ENCODE measurements at places on chromosomes 16 and 17. TPM values are rescaled to one million over a fixed set of nuclear protein-coding genes. Genes with fewer than 3 reads are reported as not detected.

TOP2A gene
- 65.8 TPM for total RNA-seq

- H3K4me3 ChIP-seq = no peak overlapping the region
- H3K27me3 ChIP-seq = peaks cover 3% of the 10 kb centered on the region
- no peak for DNase-seq
Measured at GRCh38 chr17:78624324-78625151, 47.3 kb upstream of the DNAH17 start.

DNA sequence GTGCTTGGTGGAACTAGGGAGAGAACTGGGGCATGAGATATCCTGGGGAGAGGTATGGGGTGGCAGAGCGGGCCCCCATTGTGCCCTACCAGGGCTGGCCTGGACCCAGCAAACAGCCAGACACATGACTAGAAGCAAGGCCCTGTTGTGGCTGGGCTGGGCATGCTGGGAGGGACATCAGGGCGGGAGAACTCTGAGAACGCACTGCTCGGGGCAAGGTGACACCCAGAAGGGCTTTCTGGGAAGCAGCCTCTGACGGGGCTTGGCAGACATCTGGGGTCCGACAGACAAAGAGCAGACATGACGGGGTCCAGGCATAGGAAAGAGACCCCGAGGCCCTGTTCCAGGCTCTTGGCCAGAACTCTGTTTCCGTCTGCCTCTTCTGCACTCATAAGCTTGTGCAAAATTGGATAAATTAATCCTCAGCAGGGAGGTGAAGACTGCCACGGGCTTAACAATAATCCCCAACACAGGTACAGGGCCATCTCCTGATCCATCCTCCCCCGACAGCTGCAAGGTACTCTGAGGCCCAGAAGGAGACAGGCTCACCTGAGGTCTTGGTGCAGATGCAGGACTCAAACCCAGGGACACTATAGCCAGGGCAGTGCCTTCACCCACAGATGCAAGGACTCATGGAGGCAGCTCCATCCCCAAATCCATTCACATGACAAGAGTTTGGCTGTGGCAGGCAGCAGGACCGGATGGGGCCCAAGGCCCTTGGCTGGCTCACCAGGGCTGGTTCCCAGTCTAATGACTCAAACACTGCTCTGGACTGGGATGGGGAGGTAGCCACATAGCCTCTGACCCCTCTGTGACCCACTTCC, 5.4 kb downstream of the SREBF1 start:
- no peak for DNase-seq
- H3K36me3 ChIP-seq = peaks cover 3% of the 10 kb centered on the region
- no peaks in the 10 kb centered on the region for H3K27me3 ChIP-seq
- H3K27ac ChIP-seq = peak overlapping the region; percentile 91

GRCh38 chr16:68627951-68628425, 17.1 kb upstream of the CDH3 start:
- no peaks in the 10 kb centered on the region for H3K36me3 ChIP-seq
- no peak for DNase-seq
- H3K4me1 ChIP-seq = peaks cover 4% of the 10 kb centered on the region
- H3K4me3 ChIP-seq = no peak overlapping the region
- H3K27ac ChIP-seq = no peak overlapping the region
- peaks cover 3% of the 10 kb centered on the region for H3K27me3 ChIP-seq

- peaks cover 11% of the 10 kb centered on the region for H3K27me3 ChIP-seq
- H3K4me3 ChIP-seq = peak overlapping the region; percentile 86
- peaks cover 23% of the 10 kb centered on the region for H3K36me3 ChIP-seq
- DNase-seq = no peak
- H3K27ac ChIP-seq = peak overlapping the region; percentile 86
- H3K4me1 ChIP-seq = peaks cover 25% of the 10 kb centered on the region
Measured at GRCh38 chr16:31875112-31875803, 1.7 kb downstream of the ZNF267 start.

- H3K27me3 ChIP-seq = no peaks in the 10 kb centered on the region
- H3K36me3 ChIP-seq = no peaks in the 10 kb centered on the region
- no peak overlapping the region for H3K27ac ChIP-seq
- H3K4me3 ChIP-seq = no peak overlapping the region
- no peak for DNase-seq
- peaks cover 17% of the 10 kb centered on the region for H3K4me1 ChIP-seq
Measured at GRCh38 chr17:17516941-17517720, 20.9 kb upstream of the RASD1 start.

DNA sequence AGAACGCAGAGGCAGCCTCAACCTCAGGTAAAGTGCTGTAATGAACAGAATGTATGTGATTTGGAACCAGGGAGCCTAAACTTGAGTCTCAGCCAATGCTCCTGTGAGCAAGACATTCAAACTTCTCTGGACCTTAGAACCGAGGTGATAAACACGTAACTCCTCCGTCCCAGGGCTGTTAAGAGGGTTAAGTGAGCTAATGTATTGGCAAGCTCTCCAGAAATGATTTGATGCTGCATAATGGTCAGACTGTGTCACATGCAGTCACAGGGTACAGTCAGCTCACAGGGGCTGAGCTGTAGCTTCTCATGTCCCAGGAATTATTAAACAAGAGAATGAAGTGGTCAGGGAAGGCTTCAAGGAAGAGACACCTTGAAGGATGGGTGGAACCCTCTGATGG, 10.0 kb upstream of the SLC4A1 start:
- peaks cover 14% of the 10 kb centered on the region for H3K27me3 ChIP-seq
- no peak overlapping the region for H3K4me3 ChIP-seq
- no peak overlapping the region for H3K27ac ChIP-seq
- H3K4me1 ChIP-seq = no peaks in the 10 kb centered on the region
- no peak for DNase-seq
- no peaks in the 10 kb centered on the region for H3K36me3 ChIP-seq

- peaks cover 9% of the 10 kb centered on the region for H3K27me3 ChIP-seq
- no peaks in the 10 kb centered on the region for H3K36me3 ChIP-seq
- DNase-seq = no peak
- H3K4me3 ChIP-seq = no peak overlapping the region
- no peak overlapping the region for H3K27ac ChIP-seq
Measured at GRCh38 chr16:77111056-77111565, 79.9 kb upstream of the MON1B start.

GRCh38 chr17:79088247-79088996, 13.8 kb downstream of the ENGASE start:
- no peaks in the 10 kb centered on the region for H3K36me3 ChIP-seq
- peaks cover 3% of the 10 kb centered on the region for H3K27me3 ChIP-seq
- DNase-seq = no peak
- peaks cover 9% of the 10 kb centered on the region for H3K4me1 ChIP-seq

Data from type B pancreatic cell (in vitro differentiated cells).